Hippocampal formation (tissue), 2 donors: ENCODE measurements at places on chromosomes 4 and X.

DNA sequence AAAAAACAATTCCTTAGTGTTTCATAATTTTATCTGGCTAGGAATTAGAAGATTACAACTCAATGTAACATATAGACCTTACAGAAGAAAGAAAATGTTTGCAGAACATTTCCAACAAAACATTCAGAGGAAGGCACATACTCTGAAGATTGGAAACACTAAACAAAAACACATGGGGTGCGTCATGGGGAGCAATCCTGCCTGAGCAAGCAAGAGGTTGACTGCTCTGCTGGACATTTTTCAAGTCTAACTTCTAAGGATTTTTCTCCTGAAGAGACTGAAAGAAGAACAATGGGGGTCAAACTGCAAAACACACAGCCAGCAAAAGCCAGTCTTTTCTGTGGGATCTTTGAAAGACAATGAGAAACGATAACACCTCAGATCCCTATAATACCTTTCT lies 182.8 kb downstream of the GUCY2F start:
- DNase-seq, result no peak

- DNase-seq, result no peak
Measured at GRCh38 chrX:124605511-124605910, 259.1 kb downstream of the SH2D1A start.

DNA sequence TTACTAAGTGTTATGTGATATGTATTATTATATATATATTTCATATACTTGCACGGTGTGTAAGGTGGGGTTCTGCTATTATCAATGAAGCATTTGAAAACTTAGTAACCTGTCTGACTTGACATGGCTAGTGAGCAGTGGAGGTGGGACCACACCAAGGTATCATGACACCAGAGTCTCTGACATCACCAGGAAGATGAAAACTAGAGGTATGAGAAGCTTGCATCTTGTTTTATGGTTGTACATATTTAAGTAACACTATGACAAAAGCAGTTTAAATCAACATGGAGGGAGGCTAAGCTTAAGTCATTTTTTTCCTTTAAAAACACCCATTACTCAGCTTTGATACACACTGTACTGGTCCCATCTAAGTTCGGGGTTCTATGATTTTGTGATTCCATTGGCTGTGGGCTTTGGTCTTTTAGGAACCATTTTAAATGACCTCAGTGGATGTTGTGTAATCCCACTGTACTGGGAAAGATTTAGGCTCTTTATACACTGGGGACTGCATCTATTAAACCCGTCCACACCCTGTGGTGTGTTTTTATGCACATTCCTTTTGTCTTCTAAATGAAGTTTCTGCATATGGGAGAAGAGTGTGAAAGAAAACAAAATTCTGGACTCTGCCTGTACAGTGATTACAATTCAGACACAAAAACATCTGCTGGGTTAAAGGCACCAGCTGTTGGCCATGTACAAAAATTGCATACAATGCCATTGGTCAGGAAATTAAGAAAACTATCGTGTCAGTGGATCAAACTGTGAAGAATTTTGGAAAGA lies 570.6 kb downstream of the SPRY1 start:
- DNase-seq, result no peak

DNA sequence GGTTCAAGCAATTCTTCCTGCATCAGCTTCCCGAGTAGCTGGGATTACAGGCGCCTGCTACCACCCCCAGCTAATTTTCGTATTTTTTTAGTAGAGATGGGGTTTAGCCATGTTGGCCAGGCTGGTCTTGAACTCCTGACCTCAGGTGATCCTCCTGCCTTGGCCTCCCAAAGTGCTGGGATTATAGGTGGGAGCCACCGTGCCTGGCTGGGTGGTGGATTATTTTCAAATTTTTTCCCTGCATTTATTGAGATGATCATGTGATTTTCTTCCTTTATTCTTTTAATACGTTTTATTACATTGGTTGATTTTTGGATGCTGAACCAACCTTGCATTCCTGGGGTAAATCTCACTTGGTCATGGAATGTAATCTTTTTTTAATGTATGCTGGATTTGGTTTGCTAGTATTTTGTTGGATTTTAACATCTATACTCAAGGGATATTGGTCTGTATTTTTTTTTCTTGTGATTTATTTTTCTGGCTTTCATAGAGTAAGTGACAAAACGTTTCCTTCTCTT lies 30.9 kb downstream of the BMP2K start:
- no peak for DNase-seq

GRCh38 chrX:17632942-17633341 lies 104.4 kb upstream of the SCML1 start:
- DNase-seq, result no peak

- DNase-seq, result no peak
Measured at GRCh38 chrX:12013211-12013618, 125.1 kb upstream of the FRMPD4 start.

- no peak for DNase-seq
Measured at GRCh38 chr4:116180157-116180601, 905.2 kb downstream of the TRAM1L1 start.

GRCh38 chrX:131827935-131828334 lies 195.2 kb upstream of the STK26 start:
- DNase-seq, result peak; percentile 4

DNA sequence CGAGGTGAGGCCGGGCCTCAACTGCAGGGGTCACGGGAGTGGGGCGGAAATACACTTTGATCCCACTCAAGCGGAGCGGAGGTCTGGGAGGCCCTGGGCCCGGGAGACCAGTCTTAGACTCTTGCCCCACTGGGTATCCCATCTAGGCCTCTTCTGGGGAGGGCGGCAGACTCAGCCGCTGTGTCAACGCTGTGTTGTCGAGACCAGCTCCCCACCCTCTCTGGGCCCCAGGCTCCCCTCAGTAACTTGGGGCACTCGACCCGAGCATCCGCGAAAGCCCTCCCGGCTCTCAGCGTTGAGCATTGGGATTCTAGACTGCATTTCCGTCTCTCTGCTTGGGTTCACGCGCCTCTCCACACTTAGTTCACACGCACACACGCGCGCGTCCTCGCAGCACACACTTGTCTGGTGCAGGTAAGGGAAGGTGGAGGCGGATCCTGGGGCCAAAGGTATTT lies 1.7 kb downstream of the NKX3-2 start:
- DNase-seq, result no peak

DNA sequence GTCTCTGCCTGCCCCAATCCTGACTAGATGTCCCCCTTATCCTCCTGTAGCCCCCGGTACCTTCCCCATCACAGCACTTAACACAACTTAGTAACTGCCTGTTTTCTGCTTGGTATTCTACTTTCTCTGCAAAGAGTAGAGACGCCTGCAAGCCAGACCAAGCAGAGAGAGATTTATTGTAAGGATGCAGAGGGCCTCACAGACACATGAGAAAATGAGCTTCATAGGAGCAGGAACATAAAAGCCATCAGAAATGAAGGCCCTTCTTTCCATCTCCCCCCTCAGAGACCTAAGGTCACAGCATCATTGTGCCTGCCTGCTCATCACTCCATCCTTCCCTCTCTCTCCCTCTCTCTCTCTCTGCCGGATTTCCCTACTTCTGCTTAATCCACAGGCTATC lies 305.7 kb upstream of the NOCT start:
- DNase-seq, result no peak

- DNase-seq, result peak; percentile 5
Measured at GRCh38 chr4:71235311-71236201, 103.3 kb upstream of the SLC4A4 start.

DNA sequence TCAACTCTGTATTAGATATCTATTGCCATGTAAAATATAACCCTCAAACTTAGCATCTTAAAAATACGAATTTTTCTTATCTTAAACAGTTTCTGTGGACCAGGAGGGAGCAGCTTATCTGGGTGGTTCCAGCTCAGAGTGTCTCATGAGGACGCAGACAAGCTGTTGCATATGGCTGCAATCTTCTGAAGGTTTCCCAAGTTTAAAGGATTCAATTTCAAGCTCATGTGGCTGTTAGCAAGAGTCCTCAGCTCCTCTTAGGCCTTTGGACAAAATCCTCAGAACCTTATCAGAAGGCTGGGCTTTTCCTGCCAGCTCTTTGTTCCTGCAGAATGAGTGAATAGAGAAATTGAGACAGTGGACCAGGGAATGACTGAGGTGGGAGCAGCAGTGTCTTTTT lies 2.8 kb upstream of the CTSO start:
- DNase-seq, result no peak
